Mesothelial cell of epicardium (in vitro differentiated cells): ENCODE measurements at places on chromosomes 11 and 22.

DNA sequence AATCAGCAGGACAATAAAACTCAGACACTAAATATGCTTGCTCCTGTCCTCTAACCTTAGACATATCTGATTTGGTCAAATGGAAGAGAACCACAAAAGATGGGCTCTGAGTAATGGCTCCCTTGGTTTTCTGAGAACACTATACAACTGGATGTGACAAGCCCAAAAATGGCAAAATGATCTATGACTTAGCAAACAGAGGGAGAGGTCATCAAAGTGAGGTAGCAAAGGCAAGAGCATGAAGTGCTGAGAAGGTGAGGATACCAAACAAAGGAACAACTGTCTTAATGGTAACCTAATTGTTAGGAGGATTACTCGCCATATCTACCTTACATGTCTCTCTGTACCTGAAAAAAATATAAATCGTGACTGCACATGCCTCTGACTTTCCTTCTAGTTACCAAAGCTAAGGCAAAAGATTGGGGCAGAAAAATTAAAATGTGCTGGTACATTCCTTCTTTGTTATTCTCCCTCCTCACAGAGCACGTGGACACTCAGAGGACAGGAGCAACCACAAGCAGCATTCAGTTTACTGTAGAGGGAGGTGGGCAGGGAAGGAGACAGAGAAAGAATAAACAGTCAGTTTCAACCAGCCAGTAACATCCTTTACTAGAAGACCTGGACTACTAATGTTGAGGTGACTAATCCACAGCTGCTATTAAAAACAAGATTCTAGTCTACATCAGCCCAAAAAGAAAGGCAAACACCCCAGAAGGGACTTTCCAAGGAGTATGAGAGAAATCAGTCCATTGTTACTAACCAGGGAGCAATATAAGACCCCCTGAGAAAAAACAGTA lies 88.8 kb downstream of the AMBRA1 start:
- H3K4me3 ChIP-seq, result no peak overlapping the region
- DNase-seq, result no peak
- H3K27me3 ChIP-seq, result no peaks in the 10 kb centered on the region
- H3K36me3 ChIP-seq, result peaks cover 21% of the 10 kb centered on the region
- no peak overlapping the region for H3K27ac ChIP-seq

GRCh38 chr22:24155627-24156140 lies 25.6 kb upstream of the SUSD2 start:
- H3K27ac ChIP-seq, result no peak overlapping the region
- peaks cover 23% of the 10 kb centered on the region for H3K27me3 ChIP-seq
- DNase-seq, result peak; percentile 61

- no peak for DNase-seq
- H3K27ac ChIP-seq, result no peak overlapping the region
- peaks cover 5% of the 10 kb centered on the region for H3K4me1 ChIP-seq
- peaks cover 7% of the 10 kb centered on the region for H3K27me3 ChIP-seq
- no peak overlapping the region for H3K4me3 ChIP-seq
Observed at GRCh38 chr11:69100454-69101114, 51.9 kb downstream of the TPCN2 start.

DNA sequence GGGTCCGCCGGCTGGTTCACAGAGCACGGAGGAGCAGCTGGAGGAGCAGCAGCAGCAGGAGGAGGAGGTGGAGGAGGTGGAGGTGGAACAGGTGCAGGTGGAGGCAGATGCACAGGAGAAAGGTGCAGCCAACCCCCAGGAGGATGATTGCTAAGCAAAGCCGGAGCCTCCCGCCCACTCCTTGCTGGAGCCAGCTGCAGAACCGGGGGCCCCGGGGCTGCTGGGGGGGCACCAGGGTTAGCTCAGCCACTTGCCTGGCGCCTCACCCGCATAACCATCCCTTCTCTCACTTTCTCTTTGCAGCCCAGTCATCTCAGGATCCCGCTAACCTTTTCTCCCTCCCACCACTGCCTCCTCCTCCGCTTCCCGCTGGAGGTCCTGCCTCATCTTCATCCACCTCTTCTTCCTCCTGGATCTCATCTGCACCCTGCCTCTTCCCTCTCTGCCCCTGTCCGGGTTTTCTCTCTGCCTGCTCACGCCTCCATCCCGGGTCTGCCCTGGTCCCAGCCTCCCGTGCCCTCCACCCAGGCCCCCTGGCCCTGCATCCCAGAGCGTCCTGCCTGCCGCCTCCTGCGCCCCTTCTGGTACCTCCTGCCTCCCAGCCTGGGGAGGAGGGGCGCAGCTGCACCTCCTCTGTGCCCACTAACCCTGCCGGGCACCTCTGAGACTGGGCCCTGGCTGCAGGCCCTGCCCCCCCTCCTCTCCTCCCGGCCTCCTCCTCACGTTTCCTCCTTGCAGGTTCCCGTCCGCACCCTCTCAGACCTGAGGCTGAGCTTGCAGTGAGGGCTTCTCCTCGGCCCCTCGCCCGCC lies 9.5 kb downstream of the KCTD17 start:
- no peaks in the 10 kb centered on the region for H3K27me3 ChIP-seq
- H3K36me3 ChIP-seq, result peaks cover 2% of the 10 kb centered on the region
- H3K4me3 ChIP-seq, result no peak overlapping the region
- H3K4me1 ChIP-seq, result peaks cover 10% of the 10 kb centered on the region
- no peak for DNase-seq
